ENCODE measurements at places on chromosomes 7 and 10.

- no peak for DNase-seq
Observed at GRCh38 chr7:28613262-28613661, 200.9 kb downstream of the CREB5 start.

DNA sequence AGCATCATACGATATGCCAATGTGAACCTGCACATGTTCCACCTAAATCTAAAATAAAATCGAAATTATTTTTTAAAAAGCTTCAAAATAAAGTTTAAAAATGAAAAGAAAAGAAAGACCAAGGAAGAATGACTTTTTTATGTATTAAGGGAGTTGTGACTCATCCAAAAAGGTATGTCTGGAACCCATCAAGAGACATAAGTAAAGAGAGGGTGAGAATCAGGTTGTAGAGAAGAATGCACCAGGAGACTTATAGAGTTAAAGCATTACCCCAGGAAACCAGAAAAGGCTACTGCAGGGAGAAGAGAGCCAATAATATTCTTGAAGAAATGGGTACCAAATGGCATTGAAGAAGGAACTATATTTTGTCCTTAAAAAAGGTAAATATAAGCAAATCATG lies 69.8 kb downstream of the CTTNBP2 start:
- no peak for DNase-seq

- no peak for DNase-seq
Observed at GRCh38 chr10:24723386-24723787, 300 bp downstream of the ARHGAP21 start.

DNA sequence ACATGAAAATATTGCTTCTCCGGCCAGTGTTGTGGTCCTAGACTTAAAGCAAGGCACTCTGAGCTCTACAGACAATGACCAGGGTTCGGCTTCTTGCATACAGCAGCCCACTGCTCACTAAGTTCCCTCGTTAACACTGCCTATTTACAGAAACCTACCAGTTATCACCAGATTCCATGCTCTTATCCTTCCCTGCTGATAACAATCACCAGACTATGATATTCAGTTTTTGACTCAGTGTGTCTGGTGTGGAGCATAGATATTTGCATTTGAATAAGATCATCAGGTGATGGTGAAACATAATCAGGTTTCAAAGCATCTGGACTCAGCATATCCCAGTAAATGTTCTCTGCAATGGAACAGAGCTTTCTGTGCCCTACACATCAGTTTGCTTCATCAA lies 182.3 kb downstream of the SNX13 start:
- no peak for DNase-seq

DNA sequence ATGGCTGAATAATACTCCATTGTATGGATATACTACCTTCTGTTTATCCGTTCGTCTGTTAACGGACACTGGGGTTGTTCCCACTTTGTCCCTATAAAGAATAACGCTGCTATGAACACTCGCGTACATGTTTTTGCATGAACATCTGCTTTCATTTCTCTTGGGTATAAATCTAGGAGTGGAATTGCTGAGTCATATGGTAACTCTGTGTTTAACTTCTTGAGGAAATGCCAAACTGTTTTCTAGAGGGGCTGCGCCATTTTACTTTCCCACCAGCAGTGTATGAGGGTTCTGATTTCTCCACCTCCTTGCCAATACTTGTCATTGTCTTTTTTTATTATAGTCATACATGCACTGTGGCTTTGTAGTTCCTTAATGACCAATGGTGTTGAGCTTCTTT lies 20.6 kb upstream of the RASSF4 start:
- no peak for DNase-seq

- DNase-seq, result no peak
Observed at GRCh38 chr7:148672041-148672440, 26.7 kb upstream of the CUL1 start.

GRCh38 chr7:37417107-37417474 lies 31.6 kb downstream of the ELMO1 start:
- DNase-seq, result no peak

GRCh38 chr10:30724296-30724695 lies 94.7 kb upstream of the LYZL2 start:
- DNase-seq, result no peak

GRCh38 chr7:107999779-108000560 lies 3.0 kb downstream of the LAMB1 start:
- no peak for DNase-seq

DNA sequence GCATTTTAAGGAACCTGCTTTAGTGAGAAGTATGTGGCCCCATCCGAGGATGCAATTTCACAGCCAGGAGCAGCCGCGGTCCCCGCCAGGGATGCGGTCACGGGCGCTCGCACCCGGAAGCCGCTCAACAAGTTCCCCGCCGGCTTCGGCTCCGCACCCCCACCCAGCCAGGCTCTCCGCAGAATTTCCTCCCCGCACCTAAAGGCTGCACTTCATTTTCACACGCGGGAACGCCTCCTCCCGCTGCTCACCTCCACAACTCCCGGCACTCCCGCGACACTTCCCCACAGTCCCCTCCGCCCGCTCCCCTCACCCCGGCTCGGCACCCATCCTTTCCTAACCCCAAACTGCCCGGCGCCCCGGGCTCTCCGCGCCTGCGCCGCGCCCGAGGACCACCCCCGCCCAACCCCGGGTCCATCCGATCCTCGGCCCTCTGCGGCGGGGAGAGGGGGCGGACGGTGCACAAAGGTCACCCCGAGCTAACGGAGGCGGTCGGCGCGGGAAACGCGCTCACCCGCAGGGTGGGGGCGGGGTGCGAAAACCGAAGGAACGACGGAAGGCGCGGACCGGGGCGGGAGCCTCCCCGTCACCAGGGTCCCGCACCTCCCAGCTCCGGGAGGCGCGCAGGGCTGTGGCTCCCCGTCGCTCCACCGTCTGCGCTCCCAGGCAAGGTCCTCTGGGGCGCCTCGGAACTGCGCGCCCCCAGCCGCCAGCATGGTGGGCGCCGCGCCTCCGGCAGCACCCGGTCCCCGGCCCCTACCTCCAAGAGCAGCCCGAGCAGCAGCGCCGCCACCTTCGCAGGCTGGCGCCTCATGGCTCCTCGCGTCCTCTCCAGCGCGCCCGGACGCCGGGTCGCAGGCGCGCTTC lies 558 bp downstream of the VOPP1 start:
- DNase-seq, result no peak

- no peak for DNase-seq
Observed at GRCh38 chr10:49632406-49633317, 18.8 kb downstream of the CHAT start.

DNA sequence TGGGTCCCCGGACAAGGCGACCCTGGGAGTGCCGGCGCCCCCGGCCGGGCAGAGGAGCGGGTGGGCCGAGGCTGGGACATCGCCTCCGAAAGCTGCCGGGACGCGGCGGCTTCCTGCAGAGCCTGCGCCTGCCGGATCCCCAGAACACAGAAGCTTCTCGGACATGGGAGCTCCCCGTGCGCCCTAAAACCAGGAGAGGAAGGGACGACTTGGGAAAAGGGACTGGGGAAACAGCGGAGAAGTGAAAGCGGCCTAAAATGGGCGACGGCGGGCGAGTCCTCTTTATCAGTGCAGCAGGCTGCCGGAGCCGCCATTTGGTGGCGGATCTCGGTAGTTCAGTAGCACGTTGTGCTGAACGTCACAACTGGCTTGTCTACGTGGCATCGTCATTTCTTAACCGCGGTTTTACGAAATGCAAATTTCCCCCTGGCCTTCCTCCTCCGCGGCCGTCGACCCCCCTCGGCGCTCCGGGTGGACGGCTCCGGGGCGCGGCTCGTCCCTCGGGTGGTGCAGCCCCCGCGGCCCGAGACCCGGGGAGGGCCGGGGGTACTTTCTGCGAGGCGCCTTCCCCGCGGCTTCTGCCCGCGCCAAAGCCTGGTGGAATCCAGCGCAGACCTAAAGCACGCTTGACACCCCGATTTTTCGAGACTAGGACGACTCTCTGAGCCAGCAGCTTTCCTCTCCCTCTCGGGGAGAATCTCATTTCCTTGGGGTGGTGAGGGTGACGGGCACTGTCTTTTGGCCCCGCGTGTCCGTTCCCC lies 9.9 kb upstream of the SPAG6 start:
- DNase-seq, result no peak

- no peak for DNase-seq
Observed at GRCh38 chr10:125549653-125550052, 133.3 kb downstream of the TEX36 start.

- DNase-seq, result no peak
Observed at GRCh38 chr7:16023046-16023445, 336.6 kb upstream of the MEOX2 start.

- DNase-seq, result no peak
Observed at GRCh38 chr10:47351899-47352815, 4.0 kb downstream of the RBP3 start.
